ENCODE measurements at places on chromosomes 7 and 10.

DNA sequence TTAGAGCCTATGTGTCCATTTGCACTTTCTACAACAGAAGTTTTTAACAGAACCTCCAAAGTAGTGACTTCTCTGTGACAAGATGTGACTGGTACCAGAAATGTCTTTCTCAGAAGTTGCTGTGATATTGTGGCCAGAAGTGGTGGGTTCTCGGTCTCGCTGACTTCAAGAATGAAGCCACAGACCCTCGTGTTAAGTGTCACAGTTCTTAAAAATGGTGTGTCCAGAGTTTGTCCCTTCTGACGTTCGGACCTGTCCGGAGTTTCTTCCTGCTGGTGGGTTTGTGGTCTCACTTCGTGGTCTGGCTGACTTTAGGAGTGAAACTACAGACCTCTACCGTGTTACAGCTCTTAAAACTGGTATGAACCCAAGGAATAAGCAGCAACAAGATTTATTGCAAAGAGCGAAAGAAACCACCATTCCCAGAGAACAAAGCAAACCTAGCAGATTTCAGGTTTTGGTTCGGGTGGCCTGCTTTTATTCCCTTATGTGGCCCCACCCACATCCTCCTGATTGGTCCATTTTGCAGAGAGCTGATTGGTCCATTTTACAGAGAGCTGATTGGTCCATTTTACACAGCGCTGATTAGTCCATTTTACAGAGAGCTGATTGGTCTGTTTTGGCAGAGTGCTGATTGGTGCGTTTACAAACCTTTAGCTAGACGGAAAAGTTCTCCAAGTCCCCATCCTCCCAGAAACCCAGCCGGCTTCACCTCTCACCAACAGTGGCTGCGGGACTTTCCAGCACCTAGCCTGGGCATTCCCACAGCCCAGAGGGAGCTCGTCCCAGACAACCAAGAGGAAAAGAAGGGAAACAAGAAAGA is 3.0 kb downstream of the ITPRID1 start:
- DNase-seq = no peak

DNA sequence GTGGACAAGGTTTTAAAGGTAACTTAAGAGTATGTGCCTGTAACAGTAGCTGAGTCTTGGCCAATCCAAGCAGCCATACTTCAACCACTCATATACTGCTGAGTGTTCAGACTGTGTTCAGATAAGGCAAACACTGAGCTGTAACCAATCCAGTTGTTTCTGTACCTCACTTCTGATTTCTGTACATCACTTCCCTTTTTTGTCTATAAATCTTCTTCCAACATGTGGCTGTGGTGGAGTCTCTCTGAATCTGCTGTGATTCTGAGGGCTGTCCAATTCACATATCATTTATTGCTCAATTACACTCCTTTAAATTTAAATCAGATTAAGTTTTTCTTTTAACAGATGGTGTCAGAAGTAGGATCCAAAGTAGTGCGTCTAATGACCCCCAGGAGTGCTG is 149.5 kb upstream of the PHF14 start:
- DNase-seq = no peak

DNA sequence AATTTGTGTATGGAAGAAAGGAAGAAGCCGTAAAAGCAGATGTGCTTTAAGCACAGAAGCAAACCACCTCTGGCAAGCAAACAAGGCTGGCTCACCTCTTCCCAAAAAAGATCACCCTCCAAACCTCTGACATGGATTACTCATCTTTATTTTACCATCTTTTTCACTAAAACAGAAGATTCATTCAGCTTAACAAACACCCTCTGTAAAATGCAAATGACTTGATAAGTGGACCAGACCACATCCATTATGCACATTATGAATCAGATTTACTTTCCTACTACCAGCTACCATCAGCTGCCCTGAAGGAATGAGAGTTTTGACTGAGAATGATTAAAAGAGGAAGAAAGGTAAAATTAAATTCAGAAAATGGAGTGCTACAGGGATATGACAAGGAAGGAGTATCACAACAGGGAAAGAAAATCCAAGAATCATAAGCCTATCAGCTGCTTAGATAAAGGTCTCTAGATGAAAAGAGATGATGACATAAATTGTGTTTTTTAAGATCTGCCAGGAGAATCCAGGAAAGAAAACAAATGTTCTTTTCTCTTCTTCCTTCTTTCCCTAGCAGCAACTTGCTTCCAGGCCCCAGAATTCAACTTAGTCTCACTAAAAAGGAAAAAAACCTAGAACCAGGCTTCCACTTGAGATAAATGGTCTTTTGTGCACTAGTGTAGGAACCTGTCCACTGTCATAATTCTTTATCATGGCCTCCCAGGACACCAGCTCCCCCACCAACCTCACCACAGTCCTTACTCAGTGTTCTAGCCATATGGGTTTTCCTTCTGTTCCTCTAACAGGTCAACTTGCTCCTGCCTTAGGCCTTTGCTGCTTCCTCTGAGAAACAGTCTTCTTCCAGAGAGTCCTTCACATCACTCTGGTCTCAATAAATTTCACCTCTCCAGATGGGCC is 47.4 kb downstream of the JAZF1 start:
- DNase-seq = no peak

DNA sequence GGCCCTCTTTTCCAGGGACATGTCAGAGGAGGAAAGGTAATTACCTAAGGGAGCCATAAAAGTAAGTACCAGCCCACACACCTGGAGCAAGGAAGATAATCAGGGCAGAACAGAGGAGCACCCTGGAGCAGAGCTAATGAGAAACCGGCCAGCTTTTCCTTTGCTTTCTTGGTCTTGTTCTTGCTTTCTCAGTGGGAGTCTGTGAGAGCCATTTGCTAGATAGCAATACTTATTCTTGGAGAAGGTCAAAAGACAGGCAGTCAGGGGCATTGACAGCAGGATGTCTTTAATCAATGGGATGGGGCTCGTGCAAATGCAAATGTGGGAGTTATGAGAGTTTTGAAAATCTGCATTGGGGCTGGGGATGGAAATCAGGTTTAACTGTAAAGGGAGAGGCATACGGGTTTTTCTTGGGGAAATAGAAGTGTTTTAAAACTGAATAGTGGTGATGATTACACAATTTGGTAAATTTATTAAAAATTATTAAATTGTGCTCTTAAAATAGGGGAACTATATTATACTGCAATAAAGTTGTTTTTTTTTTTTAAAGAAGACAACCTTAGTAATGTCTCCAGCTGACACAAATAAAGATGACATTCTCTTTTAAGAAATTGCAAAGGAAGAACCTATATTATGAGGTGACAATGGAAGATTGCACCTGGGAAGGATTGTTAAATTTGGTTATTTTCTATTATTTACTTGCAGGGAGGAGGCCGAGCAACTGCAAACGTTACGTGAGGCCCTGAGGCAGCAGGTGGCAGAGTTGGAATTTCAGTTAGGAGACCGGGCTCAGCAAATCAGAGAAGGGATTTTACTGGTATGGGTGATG is 35.6 kb upstream of the PPP1R17 start:
- no peak for DNase-seq
